ENCODE measurements at places on chromosomes 1 and 21.

GRCh38 chr1:67979532-67979931 lies 70.9 kb downstream of the DIRAS3 start:
- DNase-seq, result no peak

- no peak for DNase-seq
These were observed 2.4 kb upstream of the SIM2 start for GRCh38 chr21:36696390-36697059.

DNA sequence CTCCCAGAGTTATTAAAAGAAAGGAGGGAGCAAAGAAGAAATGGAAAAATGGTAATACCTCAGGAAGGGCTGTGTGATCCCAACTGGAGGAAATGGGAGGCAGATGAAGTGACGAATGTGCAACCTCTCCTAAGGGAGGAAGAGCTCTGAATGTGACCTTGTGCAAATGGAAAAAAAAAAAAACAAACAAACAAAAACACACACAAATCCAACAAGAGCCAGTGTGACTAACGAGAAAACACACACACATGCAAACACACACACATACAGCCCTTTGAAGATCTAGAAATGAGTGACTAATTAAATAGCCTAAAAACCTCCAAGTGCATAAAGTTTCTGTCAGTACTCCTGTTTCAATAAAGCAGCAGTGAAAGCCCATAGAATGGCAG lies 49.0 kb downstream of the CCN1 start:
- no peak for DNase-seq

- no peak for DNase-seq
These were observed 271.6 kb upstream of the SGIP1 start for GRCh38 chr1:66262208-66262963.

- no peak for DNase-seq
These were observed 21.3 kb downstream of the RBM15 start for GRCh38 chr1:110360431-110360830.

GRCh38 chr21:22885079-22885478 lies 1886.9 kb downstream of the NCAM2 start:
- DNase-seq, result no peak

GRCh38 chr1:158806916-158807536 lies 24.1 kb upstream of the MNDA start:
- DNase-seq, result no peak

DNA sequence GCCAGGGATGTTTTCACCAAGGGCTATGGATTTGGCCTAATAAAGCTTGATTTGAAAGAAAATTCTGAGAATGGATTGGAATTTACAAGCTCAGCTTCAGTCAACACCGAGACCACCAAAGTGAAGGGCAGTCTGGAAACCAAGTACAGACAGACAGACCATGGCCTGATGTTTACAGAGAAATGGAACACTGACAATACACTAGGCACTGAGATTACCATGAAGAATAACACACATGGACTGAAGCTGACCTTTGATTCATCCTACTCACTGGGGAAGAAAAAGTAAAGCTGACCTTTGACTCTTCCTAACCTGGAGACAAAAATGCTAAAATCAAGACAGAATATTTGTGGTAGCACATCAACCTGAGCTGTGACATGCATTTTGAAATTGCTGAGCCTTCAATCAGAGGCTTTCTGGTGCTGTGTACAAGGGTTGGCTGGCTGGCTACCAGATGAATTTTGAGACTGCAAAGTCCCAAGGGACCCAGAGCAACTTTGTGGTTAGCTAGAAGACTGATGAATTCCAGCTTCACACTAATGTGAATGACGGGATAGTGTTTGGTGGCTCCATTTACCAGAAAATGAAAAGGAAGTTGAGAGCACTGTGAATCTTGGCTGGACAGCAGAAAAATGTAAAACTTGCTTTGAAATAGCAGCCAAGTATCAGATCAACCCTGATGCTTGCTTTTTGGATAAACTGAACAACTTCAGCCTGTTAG lies 190.4 kb upstream of the KCTD3 start:
- DNase-seq, result no peak

DNA sequence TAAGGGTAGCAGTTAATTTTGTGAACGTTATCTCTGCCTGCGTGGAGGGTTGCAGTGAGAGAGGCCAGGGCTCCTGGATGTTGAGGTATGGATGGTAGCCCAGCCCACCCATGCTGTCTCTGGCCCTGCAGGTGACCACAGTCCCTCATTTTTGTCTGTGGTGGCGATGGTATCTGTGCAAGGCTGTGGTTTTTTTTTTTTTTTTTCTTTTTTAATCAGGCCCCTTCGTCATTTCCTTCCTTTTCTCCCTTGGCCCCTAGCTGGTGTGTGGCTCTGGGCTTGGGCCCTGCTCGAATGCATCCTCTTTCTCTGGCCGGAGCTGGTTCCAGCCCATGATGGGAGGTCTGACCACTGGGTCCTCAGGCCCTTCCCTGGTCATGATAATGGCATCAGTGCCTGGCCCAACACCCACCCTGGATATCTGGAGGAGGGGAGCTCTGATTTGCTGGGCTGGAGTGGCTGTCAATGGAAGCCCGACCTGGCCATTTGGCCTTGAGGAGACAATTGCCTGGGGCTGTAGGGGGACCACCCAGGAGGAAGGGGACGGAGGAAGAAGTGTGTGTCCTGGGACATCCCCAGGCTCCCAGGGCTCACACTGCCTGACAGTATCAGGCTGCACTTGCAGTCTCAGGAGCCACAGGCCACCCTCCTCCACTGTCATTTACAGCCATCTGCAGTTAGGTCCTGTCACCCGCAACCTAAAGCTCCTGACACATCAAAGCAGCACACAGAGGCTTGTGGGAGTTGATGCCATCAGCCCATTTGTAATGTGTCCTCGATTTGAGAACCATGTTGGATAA lies 8.1 kb upstream of the RNF187 start:
- DNase-seq, result peak; percentile 56
